ENCODE measurements at places on chromosomes 1 and 21.

GRCh38 chr1:6981595-6981994, 196.3 kb downstream of the CAMTA1 start:
- no peak for DNase-seq

- DNase-seq, result no peak
Observed at GRCh38 chr1:161503394-161503748, 1.9 kb upstream of the FCGR2A start.

GRCh38 chr1:170910273-170910672, 25.1 kb upstream of the MROH9 start:
- DNase-seq, result no peak

DNA sequence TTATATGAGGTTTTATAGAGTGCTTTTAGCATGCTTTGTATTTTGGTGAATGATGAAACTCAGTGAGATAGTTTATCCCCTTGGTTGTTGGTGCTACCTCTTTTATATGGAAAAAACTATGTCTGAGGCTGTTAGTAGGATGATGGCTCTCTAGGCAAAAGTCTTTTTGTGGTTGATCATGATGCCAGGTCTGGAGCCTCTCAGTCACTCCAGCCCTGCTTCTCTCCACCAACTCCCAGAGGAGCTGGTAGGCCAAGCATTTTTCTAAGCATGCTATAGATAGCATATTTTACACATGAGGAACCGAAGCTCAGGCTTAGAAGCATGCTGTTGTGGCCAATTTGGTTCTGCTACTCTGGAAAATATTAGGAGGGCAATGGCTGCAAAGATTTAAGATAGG, 82.2 kb downstream of the FMN2 start:
- no peak for DNase-seq

DNA sequence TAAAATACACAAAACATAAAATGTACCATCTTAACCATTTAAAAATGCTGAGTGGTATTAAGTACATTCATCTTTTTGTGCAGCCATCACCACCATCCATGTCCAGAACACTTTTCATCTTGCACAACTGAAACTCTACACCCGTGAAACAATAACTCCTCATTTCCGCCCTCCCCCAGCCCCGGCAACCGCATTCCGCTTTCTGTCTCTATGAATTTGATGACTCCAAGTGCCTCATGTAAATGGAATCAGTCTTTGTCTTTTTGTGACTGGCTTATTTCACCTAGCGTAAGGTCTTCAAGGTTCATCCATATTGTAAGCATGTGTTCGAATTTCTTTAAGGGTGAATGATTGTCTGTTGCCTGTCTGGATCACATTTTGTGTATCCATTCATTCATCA, 37.2 kb downstream of the SCCPDH start:
- no peak for DNase-seq

- no peak for DNase-seq
Observed at GRCh38 chr1:163523375-163524029, 201.7 kb downstream of the NUF2 start.

GRCh38 chr1:35554266-35555211, 2.7 kb downstream of the KIAA0319L start:
- DNase-seq, result no peak

GRCh38 chr1:6041432-6042062, 4.1 kb upstream of the KCNAB2 start:
- DNase-seq, result peak; percentile 75

- no peak for DNase-seq
Observed at GRCh38 chr1:35115459-35116383, 36.5 kb downstream of the ZMYM1 start.

All from activated CD4-positive, alpha-beta T cell treated with anti-CD3 and anti-CD28 coated beads, Interleukin-2, amount 10 ng/mL, durations not matched to agents 24 days and 14 days (primary cell).